GM12878 (cell line): ENCODE measurements at places on chromosomes 3 and 15. TPM values are rescaled to one million over a fixed set of nuclear protein-coding genes. Genes with fewer than 3 reads are reported as not detected.

DNA sequence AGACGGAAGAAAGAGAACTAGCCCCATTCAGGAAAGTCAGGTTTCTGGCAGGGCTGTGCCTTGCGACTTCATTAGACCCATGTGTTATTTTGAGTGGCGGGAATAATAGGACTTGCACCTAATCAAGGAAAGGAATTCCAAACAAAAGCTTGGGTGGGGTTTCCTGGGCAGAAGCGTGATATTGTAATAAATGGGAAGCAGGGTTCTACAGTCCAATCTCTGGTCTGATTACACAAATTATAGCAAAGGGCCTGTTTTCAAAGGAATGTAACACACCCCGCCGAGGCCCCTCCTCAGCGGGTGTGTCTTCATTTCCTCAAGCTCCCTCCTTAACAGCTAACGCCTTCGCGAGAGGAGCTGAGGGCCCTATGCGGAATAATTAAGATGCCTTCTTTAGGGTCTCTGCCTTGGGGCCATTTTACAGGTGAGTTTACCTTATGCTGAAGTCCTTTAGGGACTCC lies 396.0 kb upstream of the C2CD4B start:
- no peaks in the 10 kb centered on the region; the same call in 1 of the 2 replicates for H3K27me3 ChIP-seq
- no peak overlapping the region for H3K27ac ChIP-seq
- no peak overlapping the region for H3K4me3 ChIP-seq
- H3K36me3 ChIP-seq, result no peaks in the 10 kb centered on the region

- H3K4me1 ChIP-seq, result no peaks in the 10 kb centered on the region
- no peaks in the 10 kb centered on the region for H3K36me3 ChIP-seq
- no peaks in the 10 kb centered on the region for H3K27me3 ChIP-seq
- H3K4me3 ChIP-seq, result no peak overlapping the region
- no peak for DNase-seq
- H3K27ac ChIP-seq, result no peak overlapping the region
Observed at GRCh38 chr3:7999384-7999783, 502.2 kb upstream of the LMCD1 start.

DNA sequence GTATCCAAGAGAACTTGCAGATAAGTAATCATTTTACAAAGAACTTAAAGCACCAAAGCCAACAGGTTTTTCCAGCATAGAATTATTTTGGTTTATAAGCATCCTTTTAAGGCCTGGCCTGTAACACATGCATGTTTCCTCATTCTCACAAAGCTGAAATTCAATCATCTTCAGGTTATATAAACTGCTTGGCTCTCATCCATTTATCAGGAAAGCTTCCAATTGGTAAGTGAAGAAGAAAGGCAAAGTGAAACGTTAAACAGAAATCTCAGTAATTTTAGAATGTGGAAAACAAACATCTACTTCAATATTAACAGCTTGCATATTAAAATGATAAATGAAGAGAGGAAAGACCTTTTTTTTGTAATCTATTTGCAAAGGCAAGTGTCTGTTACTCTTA lies 1.6 kb downstream of the SERP1 start:
- peaks cover 3% of the 10 kb centered on the region; the same call in 1 of the 2 replicates for H3K4me1 ChIP-seq
- H3K27ac ChIP-seq, result peak overlapping the region; percentile 96
- peak overlapping the region; percentile 89 for H3K4me3 ChIP-seq
- H3K36me3 ChIP-seq, result no peaks in the 10 kb centered on the region
- H3K27me3 ChIP-seq, result no peaks in the 10 kb centered on the region
- no peak for DNase-seq

GRCh38 chr3:174202561-174202960 lies 656.6 kb upstream of the NAALADL2 start:
- no peaks in the 10 kb centered on the region for H3K27me3 ChIP-seq
- H3K36me3 ChIP-seq, result no peaks in the 10 kb centered on the region
- H3K4me1 ChIP-seq, result no peaks in the 10 kb centered on the region

DNA sequence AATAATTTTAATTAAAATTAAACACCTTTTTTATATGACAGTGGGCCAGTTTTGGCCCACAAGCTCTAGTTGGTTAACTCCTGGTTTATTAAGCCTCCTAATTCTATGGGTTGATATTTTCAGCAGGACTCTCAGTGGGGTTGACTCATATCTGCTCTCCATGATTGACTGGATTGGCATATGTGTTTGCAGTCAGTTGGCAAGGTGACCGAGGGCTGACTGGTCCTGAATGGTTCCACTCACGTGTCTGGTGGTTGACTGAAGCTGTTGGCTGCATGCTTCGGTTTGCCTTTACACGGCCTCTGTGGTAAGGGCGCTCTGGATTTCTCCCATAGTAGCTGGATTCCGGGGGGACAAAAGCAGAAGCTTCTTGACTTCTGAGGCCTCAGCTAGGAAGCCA lies 65.3 kb upstream of the ZNF280D start:
- H3K4me3 ChIP-seq, result no peak overlapping the region
- H3K36me3 ChIP-seq, result no peaks in the 10 kb centered on the region
- H3K27ac ChIP-seq, result no peak overlapping the region
- peak; percentile 61 for DNase-seq
- peaks cover 3% of the 10 kb centered on the region for H3K4me1 ChIP-seq
- H3K27me3 ChIP-seq, result no peaks in the 10 kb centered on the region; the same call in 1 of the 2 replicates

POLQ gene
- 14.5 and 18.2 TPM in 2 replicates for polyA plus RNA-seq

DNA sequence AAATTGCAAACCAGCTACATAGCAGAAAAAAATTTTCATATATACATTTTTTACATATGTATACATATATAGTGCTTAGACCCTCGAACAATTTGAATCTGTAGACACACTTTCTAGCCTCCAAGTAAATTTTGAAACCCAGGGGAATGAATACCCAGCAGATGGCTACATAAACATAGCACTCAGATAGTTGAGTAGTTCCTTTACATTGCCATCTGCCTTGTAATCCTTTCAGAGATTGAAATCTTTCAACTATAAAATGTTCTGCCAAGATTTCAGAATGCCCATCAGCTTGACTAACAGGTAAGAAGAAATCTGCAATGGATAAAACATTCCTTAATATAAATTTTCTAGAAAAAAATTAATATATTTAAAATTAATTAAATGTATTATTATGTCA lies 1333.5 kb upstream of the CADM2 start:
- H3K4me3 ChIP-seq, result no peak overlapping the region
- H3K27me3 ChIP-seq, result no peaks in the 10 kb centered on the region
- no peaks in the 10 kb centered on the region for H3K36me3 ChIP-seq
- DNase-seq, result no peak
- no peak overlapping the region for H3K27ac ChIP-seq
- H3K4me1 ChIP-seq, result no peaks in the 10 kb centered on the region

- H3K4me1 ChIP-seq, result peaks cover 64% of the 10 kb centered on the region
- peak overlapping the region; percentile 75 for H3K4me3 ChIP-seq
- H3K27me3 ChIP-seq, result no peaks in the 10 kb centered on the region
- H3K36me3 ChIP-seq, result peaks cover 23% of the 10 kb centered on the region
- H3K27ac ChIP-seq, result peak overlapping the region; percentile 99
- DNase-seq, result no peak
Observed at GRCh38 chr15:81299630-81300273, 24.2 kb downstream of the STARD5 start.

GRCh38 chr3:186386883-186387560 lies 25.0 kb upstream of the DGKG start:
- H3K36me3 ChIP-seq, result no peaks in the 10 kb centered on the region
- no peak for DNase-seq
- H3K27me3 ChIP-seq, result no peaks in the 10 kb centered on the region
- no peak overlapping the region for H3K27ac ChIP-seq
- no peak overlapping the region for H3K4me3 ChIP-seq
- peaks cover 10% of the 10 kb centered on the region; the same call in 1 of the 2 replicates for H3K4me1 ChIP-seq

DNA sequence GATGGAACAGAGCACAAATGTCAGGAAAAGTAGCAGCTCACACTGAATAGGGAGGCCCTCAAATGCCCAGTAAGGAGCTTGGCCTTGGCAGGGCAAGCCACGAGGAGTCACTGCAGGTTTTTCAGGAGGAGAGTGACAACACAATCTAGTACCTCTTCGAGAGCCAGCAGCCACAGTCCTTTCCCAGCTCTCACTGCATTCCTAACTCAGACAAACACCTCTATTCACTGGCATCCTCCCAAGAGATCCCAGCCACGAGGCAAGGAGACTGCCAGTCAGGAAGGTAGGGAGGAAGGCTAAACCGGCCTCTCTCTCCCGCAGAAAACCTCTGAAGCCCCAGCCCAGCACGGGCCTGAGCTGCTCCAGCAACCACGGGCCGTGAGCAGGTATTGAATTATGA lies 146.0 kb upstream of the SMAD3 start:
- DNase-seq, result no peak
- H3K4me3 ChIP-seq, result no peak overlapping the region
- H3K4me1 ChIP-seq, result no peaks in the 10 kb centered on the region
- H3K36me3 ChIP-seq, result no peaks in the 10 kb centered on the region
